A549 treated with Mapracorat at 1 μM for 4 hours (cell line): ENCODE measurements at places on chromosomes 3 and 15. TPM values are rescaled to one million over a fixed set of nuclear protein-coding genes. Genes with fewer than 3 reads are reported as not detected.

ERC2 gene
- 0.34 TPM in 1 of 5 replicates, not detected in the others for total RNA-seq

TMCO5A gene
- total RNA-seq = not detected in 5 replicates

CELF6 gene
- 0.10 to 0.25 TPM (median 0.17 TPM) in 4 of 5 replicates, not detected in the other for total RNA-seq

MASP1 gene
- not detected in 5 replicates for total RNA-seq

ASB14 gene
- total RNA-seq = not detected in 5 replicates

NLGN1 gene
- not detected in 5 replicates for total RNA-seq

TP63 gene
- total RNA-seq = 0.10 to 0.48 TPM (median 0.27 TPM) in 5 replicates

RLBP1 gene
- not detected in 5 replicates for total RNA-seq

HRG gene
- not detected in 5 replicates for total RNA-seq

ZBED2 gene
- total RNA-seq = 0.10 to 0.32 TPM (median 0.22 TPM) in 5 replicates
